Left ventricle myocardium inferior (tissue), 1 donor: ENCODE measurements at places on chromosomes 12 and 14. TPM values are rescaled to one million over a fixed set of nuclear protein-coding genes. Genes with fewer than 3 reads are reported as not detected.

The RBMS2 gene
- total RNA-seq = 33.2 TPM

DNA sequence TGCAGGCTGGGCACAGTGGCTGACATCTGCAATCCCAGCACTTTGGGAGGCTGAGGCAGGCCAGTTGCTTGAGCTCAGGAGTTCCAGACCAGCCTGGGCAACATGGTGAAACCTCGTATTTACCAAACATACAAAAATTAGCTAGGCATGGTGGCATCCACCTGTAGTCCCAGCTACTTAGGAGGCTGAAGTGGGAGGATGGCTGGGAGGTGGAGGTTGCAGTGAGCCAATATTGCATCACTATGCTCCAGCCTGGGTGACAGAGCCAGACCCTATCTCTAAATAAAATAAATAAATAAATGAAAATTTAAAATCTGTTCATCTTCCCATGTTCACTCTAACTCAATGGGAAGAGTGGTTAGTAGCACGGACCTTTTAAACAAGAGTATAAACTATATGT is 71.2 kb downstream of the ELK3 start:
- DNase-seq = no peak

The PRIM1 gene
- 2.7 TPM for total RNA-seq

DNA sequence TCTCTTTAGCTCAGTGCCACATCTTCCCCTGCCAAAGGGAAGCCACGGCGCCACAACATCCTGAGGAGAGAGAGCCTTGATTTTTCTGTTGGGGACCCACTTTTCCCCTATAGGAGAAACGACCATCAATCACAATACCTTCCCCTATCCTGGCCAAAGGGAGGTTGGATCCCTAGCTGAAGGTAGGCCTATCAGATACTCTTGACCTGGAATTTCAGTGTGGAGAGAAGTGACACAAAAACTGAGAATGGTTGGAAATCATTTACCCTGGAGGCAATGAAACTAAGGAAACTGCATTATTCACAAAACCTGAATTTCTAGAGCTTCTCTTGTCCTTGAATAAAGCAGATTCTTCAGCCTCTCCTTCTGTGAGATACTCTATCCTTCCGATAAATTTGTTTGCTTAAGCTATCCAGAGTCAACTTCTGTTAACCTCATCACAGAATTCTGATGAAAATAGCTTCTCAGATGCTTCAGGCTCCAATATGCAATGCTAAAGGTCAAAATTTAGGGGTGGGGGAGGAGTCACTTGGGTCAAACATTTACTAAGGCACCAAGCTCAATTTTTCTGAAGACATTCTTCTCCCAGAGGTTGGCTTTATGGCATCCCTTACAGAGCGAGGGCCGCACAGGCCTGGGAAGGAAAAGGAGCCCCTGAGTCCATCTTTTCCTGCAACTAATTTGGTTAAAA is 27.0 kb upstream of the DUSP6 start:
- no peak for DNase-seq

DNA sequence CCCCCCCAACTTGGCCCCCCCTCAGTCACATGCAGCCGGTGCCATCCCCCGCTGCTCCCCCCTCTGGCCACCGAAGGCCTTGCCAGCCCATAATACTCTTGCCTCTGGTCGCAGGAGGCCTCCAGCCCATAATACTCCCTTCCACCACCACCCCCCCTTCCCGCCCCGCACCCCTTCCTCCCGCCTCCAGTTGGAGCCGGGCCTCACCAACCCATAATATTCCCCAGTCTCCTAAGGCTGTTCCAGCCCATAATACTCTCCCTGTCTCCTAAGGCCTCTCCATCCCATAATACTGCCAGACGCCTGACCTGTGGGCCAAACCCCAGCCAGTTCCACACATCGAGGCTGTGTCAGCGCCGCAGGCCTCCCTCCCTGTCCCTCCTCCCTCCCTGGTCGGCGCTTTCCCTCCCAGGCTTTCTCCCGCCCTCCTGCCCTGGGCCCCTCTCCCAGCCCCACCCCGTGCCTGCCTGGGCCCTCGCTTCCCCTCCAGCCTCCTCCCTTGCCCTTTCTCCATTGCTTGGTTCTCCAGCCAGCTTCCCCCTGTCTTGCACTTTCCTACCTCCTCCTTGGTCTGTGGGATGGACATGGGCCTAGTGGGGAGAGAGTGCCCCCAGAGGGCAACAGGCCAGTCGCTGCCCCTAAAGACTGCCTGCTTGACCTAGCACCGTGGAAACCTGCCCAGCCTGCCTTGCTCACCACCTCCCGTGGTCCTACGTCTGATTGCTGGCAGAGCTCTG is 6.8 kb upstream of the CHD4 start:
- peak; percentile 89 for DNase-seq

The MIA2 gene
- 24.7 TPM for total RNA-seq

DNA sequence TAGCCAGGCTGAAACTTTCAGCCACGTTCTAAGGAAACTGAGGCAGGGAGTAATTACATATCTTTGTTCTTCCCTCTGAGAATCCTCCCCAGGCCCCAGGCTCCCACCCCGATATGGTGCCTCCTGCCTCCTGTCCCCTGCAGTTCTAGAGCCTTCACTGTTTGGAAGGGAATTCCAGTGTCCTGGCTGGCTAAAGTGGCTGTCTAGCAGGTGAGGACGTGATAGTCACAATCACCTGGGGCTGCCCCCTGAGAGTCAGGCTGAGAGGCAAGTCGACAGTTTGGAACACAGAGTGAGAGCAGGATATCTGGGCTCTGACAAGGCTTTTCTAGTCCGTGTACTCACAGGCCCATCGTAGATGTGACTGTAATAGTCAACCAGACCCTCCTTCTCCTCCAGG is 6.3 kb upstream of the RPAP3 start:
- no peak for DNase-seq

The FAM181A gene
- total RNA-seq = not detected

GRCh38 chr12:124804011-124804621 is 59.5 kb downstream of the SCARB1 start:
- DNase-seq = no peak

DNA sequence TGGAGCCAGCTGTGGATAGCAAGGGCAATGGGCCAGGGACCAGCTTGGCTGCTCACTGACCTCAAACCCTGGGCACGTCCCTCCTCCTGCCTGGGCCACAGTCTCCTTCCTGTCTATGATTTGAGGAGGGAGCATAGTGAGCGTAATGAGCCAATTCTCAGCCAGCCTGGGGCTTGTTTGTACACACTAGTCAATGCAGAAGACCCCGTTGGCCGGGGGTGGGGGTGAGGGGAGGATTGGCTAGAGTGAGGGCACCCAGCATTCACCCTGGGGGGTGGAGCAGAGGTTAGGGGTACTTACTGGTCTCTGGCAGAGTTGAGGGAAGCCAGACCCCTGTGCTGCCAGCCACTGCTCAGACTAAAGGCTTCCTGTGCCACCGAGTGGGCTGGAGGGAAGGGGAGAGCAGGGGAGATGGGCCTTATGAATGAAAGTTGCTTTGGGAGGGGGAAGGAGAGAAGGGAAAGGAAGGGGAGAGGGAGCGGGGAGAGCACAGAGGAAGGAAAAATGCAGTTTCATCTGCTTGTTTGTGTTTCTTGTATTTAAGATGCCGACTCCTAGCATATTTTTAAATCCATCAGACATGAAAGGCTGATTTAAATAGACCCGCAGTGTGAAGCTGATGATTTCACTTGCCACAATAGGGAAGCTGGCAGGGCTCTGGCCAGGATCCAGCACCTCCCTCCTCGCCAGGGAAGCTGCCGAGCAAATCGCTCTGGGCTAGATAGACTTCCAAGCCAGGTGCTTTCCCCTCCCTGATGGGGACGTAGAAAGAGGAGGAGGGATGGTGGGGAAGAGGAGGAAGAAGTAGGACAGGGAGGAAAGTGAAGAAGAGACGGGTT is 114.0 kb downstream of the PRMT8 start:
- DNase-seq = peak; percentile 75

The KRT82 gene
- not detected for total RNA-seq

GRCh38 chr12:44915958-44916357 is 39.8 kb upstream of the NELL2 start:
- no peak for DNase-seq

DNA sequence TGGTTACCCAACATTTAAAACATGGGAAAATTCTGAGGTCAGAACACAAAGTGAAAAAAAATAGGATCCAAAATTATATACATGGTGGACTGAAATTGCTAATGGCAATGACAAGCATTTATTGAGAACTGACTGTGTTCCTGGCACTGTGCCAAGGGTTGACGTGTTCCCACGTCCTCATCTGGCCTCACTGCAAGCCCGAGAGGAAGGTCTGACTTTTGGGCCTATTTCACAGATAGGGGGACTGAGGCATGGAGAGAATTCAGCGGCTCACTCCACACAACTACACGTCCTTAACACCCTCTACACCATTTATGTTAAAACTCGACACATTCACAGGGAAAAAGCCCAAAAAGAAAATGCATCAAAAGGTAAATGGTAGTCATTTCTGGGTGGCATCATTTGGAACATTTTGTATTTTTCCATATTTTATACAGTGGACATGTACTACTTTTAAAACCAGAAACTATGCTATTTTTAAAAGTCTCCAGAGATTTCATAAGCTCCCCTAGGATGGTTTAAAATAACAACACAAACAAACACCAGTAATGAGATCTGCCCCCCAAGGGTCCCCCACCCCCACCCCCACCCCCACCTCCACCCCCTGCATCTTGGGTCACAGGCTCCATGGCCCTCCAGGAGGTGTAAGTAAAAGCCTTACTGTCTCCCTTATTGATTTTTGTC is 27.7 kb downstream of the CLMN start:
- peak; percentile 82 for DNase-seq
